ENCODE measurements at places on chromosomes 6 and 20.

- DNase-seq, result no peak
Observed at GRCh38 chr6:46329568-46329967, 158.8 kb upstream of the ENPP5 start.

GRCh38 chr20:51162015-51162414 lies 139.1 kb upstream of the KCNG1 start:
- DNase-seq, result no peak

GRCh38 chr6:13098793-13099570 lies 229.4 kb downstream of the TBC1D7 start:
- no peak for DNase-seq

DNA sequence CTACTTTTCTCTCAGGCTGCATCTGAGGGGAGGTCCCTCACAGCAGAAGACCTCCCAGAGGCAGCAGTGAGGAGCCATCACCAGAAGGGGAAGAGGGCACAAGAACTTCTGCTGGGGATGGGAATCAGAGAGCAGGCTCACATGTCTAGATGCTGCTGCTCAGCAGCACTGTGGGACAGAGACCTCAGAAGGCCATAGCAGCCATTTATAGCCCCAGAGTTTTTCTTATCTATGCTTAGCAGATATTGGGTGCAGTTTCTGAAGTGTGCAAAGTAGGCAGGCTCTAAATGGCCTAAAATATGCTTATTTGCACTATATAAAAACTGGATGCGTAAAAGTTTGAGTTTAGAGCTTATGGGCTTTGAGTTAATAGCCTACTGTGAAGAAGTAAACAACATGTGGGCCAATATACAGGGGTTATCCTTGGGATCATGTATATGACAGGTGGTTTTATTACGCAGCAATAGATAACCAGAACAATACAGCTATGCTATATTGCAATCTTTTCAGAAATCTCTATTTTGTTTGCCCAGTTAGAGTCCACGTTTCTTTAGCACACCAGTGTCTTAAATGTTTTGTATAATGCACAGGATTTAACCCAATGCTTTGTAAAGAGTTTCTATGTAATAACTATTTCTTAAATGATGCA lies 60.2 kb upstream of the TMEM244 start:
- no peak for DNase-seq

GRCh38 chr6:154476494-154476893 lies 34.0 kb downstream of the CNKSR3 start:
- DNase-seq, result no peak

- no peak for DNase-seq
Observed at GRCh38 chr20:54355631-54356280, 119.6 kb upstream of the DOK5 start.

Data from gastrocnemius medialis (tissue), 4 donors.